ENCODE measurements at places on chromosomes 12 and 14. TPM values are rescaled to one million over a fixed set of nuclear protein-coding genes. Genes with fewer than 3 reads are reported as not detected.

GRCh38 chr14:77991128-77991772 is 178.9 kb upstream of the NRXN3 start:
- no peak for DNase-seq

- DNase-seq: no peak
These were observed 2.3 kb downstream of the KRT85 start for GRCh38 chr12:52364901-52365489.

GRCh38 chr12:33676866-33677265 is 237.2 kb upstream of the SYT10 start:
- no peak for DNase-seq

The A2M gene
- not detected for total RNA-seq

DNA sequence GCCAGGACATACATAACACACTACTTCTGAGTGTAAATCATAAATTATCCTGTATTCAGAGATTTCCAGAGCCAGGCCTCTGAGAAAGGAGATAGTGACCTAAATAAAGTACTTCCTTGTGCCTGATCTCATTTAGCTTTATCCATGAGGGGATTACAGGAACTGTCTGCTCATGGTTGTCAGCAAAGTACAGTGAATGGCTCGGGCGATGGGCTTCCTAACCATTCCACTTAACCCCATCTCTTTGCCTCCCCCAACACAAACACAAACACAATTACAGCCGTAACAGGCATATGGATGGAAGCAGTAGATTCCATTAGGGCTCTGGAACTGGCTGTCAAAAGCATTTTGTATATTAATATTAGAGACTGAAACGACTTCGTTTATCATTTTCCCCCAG is 206.7 kb upstream of the CPNE8 start:
- DNase-seq: no peak

The POTEG gene
- not detected for total RNA-seq

DNA sequence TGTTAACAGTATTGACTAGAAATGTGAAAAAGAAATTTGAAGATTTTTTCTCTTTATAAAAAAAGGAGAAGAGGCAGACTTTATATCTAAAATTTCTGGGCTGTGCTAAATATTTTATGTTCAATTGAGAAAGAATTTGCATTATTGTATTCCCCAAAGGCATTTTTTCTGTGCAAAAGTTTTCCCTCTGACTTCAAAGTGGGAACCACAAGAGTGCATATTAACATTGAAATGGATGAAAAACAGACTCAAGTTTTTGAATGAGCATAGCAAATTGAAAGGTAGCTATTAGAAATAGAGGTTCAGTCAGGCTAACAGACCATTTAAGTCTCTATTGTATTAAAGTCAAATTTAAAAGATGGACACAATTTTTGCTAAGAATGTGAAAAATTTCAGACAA is 95.2 kb downstream of the RASSF9 start:
- DNase-seq: no peak

DNA sequence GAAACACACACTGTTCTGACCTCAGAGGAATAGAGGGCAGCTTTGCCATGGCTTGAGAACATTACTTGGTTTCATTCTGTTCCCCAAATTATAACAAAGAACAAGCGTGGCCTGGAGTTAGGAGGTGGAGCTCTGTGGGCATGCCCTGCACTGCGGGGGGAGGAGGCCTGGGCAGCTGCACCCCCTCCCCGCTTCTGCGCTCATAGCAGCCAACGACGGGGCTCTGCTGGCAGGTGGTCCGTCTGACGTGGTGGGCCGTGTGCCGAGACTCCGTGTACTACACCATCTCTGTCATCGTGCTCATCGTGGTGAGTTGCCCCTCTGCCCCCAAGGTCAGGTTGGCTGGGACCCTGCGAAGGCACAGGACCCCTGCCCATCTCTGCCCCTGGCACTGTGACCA is 70.4 kb upstream of the RIN3 start:
- no peak for DNase-seq

DNA sequence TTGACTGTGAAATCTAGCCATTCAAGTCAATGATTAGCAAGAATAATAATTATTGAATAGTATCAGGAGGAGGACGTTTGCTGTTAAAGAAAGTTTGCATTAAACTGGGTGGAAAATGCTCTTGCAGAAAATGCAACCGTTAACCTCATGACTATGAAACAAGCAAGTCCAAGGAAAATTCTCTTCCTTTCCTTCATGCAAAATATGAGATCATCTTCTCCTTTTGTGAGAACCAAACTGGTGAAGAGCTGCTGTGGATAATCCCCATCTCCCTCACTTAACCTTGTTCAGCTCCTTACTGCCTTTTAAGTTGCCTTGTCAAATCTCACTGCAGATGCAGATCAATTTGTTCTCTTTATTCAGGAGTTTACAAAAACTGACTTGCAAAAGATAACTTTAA is 142.5 kb downstream of the BCAT1 start:
- no peak for DNase-seq

- DNase-seq: no peak
These were observed 47.7 kb downstream of the BCL11B start for GRCh38 chr14:99224116-99224910.

The CLEC2A gene
- not detected for total RNA-seq

DNA sequence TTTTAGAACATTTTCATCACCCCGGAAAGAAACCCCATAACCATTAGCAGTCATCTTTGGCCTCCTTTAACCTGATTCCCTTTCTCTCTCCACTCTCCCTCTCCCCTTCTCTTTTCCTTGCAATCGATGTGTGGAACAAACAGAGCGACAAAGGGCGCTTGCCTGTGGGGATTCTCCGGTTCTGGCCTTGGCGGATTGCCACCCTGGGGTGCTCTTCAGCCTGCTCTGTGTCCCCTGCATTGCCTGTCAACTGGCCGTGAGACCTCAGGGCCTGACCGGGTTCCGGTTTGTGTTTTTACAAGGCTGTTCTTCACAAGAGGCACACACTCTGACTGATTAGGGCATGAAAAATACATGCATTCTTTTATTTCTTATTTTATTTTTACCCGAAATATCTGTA is 27.8 kb downstream of the LRTM2 start:
- DNase-seq: no peak

The RERGL gene
- total RNA-seq: not detected

GRCh38 chr12:77995436-77996167 is 164.9 kb downstream of the NAV3 start:
- no peak for DNase-seq

The SLCO1C1 gene
- not detected for total RNA-seq

The KLRF2 gene
- not detected for total RNA-seq

DNA sequence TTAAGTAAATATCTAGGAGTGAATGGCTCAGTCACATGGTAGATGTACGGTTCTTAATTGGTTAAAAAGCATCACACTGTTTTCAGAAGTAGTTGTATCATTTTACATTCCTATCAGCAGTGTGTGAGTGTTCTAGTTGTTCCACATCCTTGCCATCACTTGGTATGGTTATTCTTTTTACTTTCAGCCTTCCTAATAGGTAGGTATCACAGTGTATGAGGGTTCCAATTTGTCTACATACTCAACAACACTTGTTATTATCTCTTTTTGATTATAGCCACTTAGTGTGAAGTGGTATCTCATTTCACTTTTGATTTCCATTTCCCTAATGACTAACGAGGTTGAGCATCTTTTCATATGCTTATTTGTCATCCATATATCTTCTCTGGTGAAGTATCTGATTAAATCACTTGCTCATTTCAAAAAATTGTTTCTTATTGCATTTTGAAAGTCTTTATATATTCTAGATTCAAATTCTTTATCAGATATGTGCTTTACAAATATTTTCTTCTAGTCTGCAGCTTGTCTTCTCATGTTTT is 3.5 kb upstream of the SPRYD3 start:
- no peak for DNase-seq

DNA sequence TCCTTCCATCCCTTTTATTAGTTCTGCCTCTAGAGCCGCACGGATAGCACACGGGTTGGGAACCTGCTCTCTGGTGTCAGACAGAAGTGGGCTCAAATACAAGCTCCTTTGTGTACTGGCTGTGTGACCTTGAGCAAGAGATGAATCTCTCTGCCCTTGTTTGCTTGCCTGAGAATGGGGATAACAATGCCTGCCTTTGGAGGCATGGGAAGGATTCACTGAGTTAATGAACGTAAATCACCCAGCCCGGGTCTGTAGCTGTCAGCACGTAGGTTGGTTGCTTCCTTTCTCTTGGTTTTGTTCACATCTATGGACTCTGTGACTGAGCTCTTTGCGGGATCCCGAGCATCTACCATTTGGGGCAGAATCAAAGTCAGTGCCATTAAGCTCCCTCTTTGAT is 79.3 kb upstream of the NRXN3 start:
- no peak for DNase-seq

DNA sequence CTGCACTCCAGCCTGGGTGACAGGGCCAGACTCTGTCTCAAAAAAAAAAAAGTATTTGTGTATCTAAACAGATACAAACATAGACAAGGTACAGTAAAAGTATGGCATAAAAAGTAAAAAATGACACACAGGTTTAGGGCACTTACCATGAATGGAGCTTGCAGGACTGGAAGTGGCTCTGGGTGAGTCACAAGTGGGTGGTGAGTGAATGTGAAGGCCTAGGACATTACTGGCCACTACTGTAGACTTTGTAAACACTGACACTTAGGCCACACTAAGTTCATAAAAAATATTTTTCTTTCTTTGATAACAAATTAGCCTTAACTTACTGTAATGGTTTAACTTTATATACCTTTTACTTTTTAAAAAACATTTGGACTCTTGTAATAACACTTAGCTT is 38.0 kb upstream of the EIF5 start:
- no peak for DNase-seq

DNA sequence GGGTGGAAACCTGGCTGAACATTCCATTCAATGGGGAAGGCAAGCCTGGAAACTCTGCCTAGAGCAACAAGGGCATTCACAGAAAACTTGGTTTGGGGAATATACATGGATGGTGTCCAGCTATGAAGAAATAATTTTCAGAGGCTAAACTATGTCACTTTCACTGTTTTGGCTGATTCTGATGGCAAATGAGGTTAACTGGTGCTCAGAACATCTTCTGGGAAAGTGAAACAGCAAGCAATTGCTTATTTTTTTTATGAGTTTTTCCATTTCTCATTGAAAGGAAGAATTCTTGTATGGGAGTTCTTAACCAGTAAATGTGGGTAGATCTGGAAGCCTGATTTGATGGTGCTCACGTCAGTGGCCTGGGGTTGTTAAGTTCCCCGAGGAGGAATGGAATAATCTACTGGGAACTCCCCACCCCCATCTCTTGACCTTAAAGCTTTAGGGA is 132.8 kb upstream of the BTG1 start:
- no peak for DNase-seq

The EIF2S1 gene
- 230 TPM for total RNA-seq

DNA sequence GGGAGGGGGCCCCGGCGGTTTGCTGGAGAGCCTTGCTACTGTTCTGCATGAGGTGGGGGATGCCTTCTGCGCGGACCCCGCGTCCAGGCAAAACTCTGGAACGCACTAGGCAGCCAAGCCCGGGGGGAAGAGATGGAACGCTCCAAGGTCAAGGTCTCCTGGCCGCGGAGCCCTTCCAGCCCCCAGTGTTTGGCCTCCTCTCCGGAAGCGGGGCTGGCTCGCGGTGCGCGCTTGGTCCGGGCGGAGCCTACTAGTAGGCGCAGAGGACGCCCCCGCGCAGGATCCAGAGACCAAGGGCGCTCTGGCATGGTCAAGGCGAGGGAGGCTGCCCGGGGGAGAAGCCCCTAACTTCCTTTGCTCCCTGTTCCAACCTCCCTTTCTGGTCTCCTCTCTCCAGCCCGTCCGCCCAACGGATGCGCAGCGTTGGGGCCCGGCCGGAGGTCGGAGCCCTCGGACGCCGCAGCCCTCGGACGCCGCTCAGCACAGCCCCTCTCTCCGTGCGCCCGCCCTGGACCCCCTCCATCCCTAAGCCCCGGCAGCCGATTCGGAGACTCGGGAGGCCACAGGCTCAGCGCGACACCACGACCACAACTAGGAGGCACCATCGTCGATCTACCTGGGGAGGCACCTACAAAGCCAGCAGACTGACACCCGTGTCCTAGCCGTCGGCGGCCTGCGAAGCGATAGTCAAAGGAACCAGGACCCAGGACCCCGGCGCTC is 669 bp upstream of the KCNK13 start:
- no peak for DNase-seq

DNA sequence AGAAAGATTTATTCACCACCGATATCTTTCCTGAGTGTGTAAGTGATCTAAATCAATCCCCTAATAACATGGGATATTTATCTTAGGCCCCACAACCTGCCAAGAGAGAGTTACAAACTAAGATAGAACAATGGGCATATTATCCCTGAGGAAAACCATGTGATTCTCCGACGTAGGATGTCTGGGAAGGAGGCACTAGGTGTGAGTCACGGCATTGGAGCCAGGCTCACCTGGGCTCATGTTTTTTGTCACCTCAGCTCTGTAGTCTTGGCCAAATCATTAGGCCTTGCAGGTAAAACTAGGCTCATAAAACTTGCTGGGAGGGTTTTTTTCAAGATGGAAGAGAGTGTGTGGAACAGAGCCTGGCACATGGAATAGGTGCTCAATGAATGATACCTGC is 129.7 kb upstream of the PLEKHG7 start:
- no peak for DNase-seq

DNA sequence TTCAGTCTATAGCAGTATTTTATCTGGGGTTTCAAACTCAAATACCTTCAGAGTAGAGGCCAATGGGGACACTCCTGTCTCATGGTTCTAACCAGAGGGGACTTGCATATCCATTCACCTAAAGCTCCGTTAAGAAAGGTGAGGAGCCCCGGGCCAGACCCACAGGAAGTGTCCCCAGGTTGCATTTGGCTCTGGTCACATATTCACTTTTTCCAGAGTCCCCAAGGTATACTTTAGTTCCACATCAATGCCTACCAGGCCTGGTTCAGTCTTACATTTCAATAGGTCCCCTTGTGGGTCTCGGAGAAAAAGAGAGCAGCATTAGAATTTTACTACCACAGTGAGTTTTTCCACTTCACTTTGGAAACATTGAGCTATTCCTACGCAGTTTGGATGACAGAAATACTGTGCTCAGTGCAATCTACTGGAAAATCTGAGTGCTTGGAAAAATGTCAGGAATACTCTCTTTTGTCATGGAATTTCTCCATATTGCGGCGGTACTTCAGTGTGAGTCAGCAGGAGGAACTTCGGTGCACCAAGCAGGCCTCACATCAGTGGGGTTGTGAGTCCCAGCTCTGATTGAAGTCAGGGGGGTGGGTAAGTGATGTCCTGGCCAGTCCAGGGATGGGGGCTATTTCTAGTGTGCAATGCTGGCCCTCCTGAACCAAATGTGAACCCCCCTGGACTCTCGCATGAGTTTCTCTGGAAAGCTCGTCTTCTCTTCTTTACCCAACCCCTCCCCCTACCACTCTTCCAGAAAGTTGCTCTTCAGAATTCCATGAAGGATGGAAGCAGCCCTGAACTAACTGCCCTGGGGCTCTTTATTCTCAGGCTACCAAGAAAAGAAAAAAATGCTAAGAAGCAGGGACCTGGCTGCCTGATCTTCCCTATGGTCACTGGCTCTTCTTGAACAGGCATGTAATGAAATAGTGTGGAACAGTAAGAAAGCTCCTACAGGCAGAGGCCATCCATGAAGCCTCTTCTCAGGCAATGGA is 184.7 kb downstream of the PRKCH start:
- DNase-seq: no peak

DNA sequence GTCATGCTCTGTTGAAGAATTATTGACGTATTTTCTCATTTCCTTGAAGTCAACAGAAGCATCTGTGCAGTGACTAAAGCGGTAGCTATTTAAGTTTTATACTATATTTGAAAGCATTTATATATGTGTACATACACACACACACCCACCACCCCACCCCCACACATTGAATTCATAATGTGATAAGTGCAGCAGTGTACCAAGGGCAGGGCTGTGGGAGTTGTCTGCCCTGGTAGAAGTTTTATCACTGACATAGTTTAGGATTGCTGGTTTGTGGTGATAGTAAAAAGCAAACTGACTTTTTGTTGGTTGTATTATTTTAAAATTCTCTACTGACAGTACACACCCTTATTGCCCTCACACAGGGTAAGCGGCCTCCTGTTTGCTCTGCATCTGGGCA is 39.1 kb downstream of the GAS2L3 start:
- DNase-seq: no peak
